ENCODE measurements at places on chromosomes 3 and 15.

GRCh38 chr3:108296239-108296638, at the start of gene HHLA2:
Gene HHLA2, plus strand, starts transcription at chr3:108296548. Its CDS starts 55,266 bp downstream, at chr3:108351814.
- DNase-seq, result no peak

- no peak for DNase-seq
Measured at GRCh38 chr15:26864664-26865191, 2.1 kb upstream of the GABRA5 start.

GRCh38 chr15:89874926-89875564, 18.7 kb downstream of the AP3S2 start:
- DNase-seq, result peak; percentile 80

DNA sequence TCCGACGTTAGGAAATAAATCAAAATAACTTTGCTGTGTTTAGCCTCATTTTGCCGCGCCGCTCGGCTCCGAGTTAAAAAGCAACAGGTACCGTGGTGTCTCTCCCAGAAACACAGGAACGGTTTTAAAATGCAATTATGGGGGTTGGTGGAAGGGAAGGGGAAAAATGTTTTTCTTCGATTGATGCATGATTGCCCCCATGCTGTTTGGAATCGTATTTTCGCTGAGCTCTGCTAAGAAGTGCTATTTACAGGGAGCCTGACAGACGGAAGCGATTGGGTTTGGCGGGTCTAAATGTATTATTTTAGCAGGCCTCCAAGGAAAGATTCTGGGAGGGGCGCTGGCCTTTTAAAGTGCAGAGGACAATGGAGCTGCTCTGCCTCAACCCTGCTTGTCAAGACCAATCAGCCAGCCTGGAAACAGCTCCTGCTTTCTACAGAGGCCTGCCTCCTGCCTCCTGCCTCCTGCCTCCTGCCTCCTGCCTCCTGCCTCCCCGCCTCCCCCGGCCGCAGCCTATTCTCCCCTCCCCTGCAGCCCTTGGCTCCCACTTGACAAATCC, 156.7 kb upstream of the TLE3 start:
- DNase-seq, result no peak

DNA sequence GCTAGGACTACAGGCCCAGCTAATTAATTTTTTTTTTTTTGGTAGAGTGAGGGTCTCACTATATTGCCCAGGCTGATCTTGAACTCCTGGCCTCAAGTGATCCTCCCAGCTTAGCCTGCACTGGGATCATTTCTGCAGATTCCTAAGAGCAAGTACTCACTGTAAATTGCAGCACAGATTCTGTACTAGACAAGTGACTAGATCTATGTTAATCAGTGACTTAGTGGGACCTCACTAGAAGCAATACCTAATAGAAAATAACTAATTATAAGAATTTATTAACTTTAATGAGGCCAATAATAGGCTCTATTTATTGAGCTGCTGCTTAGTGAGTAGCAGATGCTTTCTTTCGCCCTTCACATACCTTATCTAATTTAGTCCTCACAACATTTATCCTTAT, 10.6 kb upstream of the UTS2B start:
- no peak for DNase-seq

DNA sequence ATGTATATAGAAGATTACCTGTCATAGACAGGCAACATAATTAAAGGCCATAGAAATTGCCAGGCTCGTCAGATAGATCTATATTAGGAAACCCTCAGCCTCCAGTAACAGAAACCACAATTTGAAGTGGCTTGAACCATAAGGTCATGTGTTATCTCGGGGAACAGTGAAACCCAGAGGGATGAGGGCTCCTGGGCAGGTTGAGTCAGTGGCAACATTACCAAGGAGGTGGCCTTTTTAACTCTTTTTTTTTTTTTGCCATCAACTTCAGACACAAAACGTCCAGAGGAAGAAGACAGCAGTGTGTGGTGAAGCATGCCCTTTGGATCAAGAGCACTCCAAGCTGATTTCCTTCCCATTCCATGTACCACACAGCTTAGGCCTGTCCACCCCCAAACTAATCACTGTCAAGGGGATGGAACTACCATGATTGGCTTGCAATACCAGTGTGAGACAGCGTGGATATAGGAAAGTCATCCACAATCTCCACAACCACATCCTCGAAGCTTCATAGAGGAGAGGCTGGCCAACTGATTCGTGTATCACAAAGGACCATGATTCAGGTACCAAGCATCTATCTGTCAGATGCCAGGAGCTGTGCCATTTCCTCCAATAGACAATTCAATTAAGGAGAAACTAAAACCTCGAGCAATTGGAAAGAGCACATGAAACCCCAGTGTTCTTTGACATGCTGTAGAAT, 999 bp upstream of the KIF7 start:
- DNase-seq, result no peak

- no peak for DNase-seq
Measured at GRCh38 chr3:196288141-196288460, 575 bp upstream of the PCYT1A start.

GRCh38 chr3:43691120-43691995, 620 bp downstream of the ABHD5 start:
- DNase-seq, result peak; percentile 70
